MG63 (cell line): ENCODE measurements at places on chromosomes 3 and 15. TPM values are rescaled to one million over a fixed set of nuclear protein-coding genes. Genes with fewer than 3 reads are reported as not detected.

Gene TMEM158
- total RNA-seq, result 13.5 and 17.0 TPM in 2 replicates

Gene NTRK3
- total RNA-seq, result 4.0 TPM in 1 of 2 replicates, not detected in the other

Gene STRIT1
- total RNA-seq, result not detected in 2 replicates

Gene NEIL1
- total RNA-seq, result not detected in 2 replicates

Gene SERPINI1
- total RNA-seq, result 3.5 and 11.9 TPM in 2 replicates

Gene NUP210
- total RNA-seq, result 14.6 and 16.4 TPM in 2 replicates

Gene KAT2B
- total RNA-seq, result 5.6 and 10.8 TPM in 2 replicates

Gene SPESP1
- not detected in 2 replicates for total RNA-seq

Gene TGM4
- 0.43 TPM in 1 of 2 replicates, not detected in the other for total RNA-seq

Gene P2RY14
- not detected in 2 replicates for total RNA-seq

Gene UROC1
- total RNA-seq, result not detected in 2 replicates

Gene TEX9
- total RNA-seq, result 4.3 TPM in 1 of 2 replicates, not detected in the other

Gene MORC1
- not detected in 2 replicates for total RNA-seq

Gene SENP8
- 0.84 and 1.7 TPM in 2 replicates for total RNA-seq

Gene KBTBD12
- total RNA-seq, result not detected in 2 replicates

Gene ANKRD63
- not detected in 2 replicates for total RNA-seq

Gene KIF7
- 27.4 and 42.1 TPM in 2 replicates for total RNA-seq

Gene EIF2B5
- 41.7 and 50.5 TPM in 2 replicates for total RNA-seq

Gene EDEM1
- 11.0 and 20.5 TPM in 2 replicates for total RNA-seq

Gene PRICKLE2
- 0.40 TPM in 1 of 2 replicates, not detected in the other for total RNA-seq

Gene ABHD10
- 40.1 and 78.2 TPM in 2 replicates for total RNA-seq

Gene GABRG3
- not detected in 2 replicates for total RNA-seq

Gene SACM1L
- 7.7 and 50.2 TPM in 2 replicates for total RNA-seq

Gene SLC12A1
- not detected in 2 replicates for total RNA-seq

Gene AMOTL2
- total RNA-seq, result 172 and 180 TPM in 2 replicates

Gene PPP1R2
- total RNA-seq, result 30.9 and 43.4 TPM in 2 replicates

Gene HACL1
- total RNA-seq, result 0.91 and 1.9 TPM in 2 replicates

Gene FBLN2
- total RNA-seq, result 33.6 and 59.9 TPM in 2 replicates

Gene SLCO2A1
- 0.02 and 0.72 TPM in 2 replicates for total RNA-seq

Gene MAP6D1
- total RNA-seq, result 3.1 TPM in 1 of 2 replicates, not detected in the other

Gene MESD
- 23.4 and 25.5 TPM in 2 replicates for total RNA-seq

Gene SYNPR
- total RNA-seq, result not detected in 2 replicates

Gene THAP10
- 5.6 and 8.9 TPM in 2 replicates for total RNA-seq

Gene CADPS
- 0.07 and 0.22 TPM in 2 replicates for total RNA-seq

Gene ISLR
- total RNA-seq, result not detected in 2 replicates

Gene C3orf52
- 2.2 and 2.4 TPM in 2 replicates for total RNA-seq

Gene SAMMSON
- total RNA-seq, result not detected in 2 replicates

Gene HDGFL3
- 24.9 and 42.7 TPM in 2 replicates for total RNA-seq

Gene ECE2
- not detected in 2 replicates for total RNA-seq

Gene NME9
- total RNA-seq, result 3.1 TPM in 1 of 2 replicates, not detected in the other

Gene TMOD2
- total RNA-seq, result 1.3 and 1.4 TPM in 2 replicates

Gene EXD1
- total RNA-seq, result not detected in 2 replicates

Gene LRRIQ4
- total RNA-seq, result not detected in 2 replicates

Gene ZNF35
- total RNA-seq, result 5.3 and 6.8 TPM in 2 replicates

Gene TATDN2
- 7.6 and 15.8 TPM in 2 replicates for total RNA-seq

Gene GOLGA6L7
- total RNA-seq, result not detected in 2 replicates

Gene TP63
- 1.1 and 6.5 TPM in 2 replicates for total RNA-seq

Gene RASGRP1
- total RNA-seq, result not detected in 2 replicates
